ENCODE measurements at places on chromosomes 3 and 15.

- no peak for DNase-seq
Observed at GRCh38 chr15:61090386-61091288, 138.5 kb downstream of the RORA start.

DNA sequence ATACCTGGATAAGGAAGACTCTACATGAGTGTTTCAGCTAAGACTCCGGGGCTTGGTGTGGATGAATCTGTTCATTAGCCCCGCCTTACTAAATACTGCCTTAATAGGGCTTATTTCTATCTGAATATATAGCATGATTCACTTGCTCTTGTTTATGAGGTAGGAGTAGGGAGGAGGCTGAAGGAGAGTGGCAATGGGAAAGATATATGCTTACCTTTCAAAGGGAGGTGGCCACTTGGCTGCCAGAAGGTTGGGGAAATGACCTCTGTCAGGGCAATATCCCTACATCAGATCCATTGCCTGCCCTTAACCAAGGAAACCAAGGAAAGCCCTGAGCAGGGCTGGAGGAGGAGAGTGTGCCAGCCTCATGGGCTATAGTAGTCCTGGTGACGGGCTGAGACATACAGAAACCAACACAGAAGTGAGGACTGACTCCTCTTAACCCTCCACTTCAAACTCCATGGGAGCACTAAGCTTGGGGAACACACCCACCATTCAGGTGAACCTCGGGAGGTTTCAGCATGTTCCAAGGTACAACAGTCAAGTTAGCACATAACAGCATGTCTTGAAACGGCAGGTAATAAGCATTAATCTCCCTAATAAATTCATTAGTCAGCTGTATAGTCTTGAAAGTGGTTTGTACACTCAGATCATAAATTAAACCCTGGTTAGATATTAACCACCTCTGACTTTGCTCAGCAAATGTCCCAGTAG lies 80.1 kb downstream of the EOMES start:
- DNase-seq: no peak

DNA sequence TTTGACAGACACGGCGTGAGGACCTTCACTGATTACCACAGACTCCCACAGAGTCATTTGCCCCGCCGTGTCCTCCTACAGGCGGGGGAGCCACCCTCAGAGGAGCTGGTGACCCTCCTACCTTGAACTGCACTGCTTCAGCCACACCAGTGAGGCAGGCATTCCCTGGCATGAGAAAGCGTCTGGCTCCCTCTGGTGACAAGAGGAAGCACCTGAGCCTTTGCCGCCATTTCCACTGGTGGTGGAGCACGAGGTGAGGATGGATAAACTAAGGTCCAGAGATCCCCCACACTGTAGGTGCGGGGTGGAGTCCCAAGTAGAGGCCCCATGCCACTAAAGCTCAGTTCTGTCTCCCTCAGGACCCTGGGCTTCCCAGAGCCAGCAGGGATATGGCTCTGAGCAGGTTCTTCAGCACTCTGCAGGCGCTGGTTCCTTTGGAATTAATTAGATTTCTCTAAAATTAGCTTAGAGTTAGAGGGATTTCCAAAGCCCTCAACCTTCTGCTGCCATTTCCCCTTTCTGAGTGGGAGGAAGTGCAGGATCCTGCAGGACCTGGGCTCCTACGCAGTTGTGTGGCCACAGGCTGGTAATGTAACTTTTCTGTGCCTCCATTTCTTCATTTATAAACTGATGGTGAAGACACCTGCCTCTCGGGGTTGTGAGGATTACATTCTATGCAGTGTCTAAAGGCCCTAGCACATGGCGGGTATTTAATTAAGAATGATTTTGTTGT lies 224.0 kb downstream of the SLCO3A1 start:
- DNase-seq: peak; percentile 80

- no peak for DNase-seq
Observed at GRCh38 chr3:156258301-156258700, 137.9 kb downstream of the KCNAB1 start.

- DNase-seq: no peak
Observed at GRCh38 chr3:192133271-192133670, 594.1 kb downstream of the FGF12 start.

DNA sequence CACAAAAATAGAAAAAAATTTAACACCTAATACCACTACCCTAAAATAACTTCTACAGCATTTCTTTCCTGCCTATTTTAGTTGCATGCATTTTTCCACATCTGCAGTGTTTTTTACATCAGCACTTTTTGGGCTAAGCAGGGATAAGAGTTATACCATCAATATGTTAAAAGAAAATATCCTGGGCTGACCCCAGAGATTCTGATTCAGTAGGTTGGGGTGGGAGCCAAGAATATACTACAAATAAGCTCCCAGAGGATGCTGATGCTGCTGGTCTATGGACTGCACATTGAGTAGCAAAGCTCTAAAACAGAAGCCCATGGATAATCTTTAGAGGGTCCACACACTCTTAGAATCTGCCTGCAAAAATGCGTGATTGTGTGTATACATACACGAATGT lies 14.8 kb downstream of the FYCO1 start:
- DNase-seq: no peak

GRCh38 chr3:101954936-101955335 lies 105.6 kb downstream of the NFKBIZ start:
- no peak for DNase-seq

- no peak for DNase-seq
Observed at GRCh38 chr15:48421362-48421761, 90.1 kb downstream of the DUT start.

DNA sequence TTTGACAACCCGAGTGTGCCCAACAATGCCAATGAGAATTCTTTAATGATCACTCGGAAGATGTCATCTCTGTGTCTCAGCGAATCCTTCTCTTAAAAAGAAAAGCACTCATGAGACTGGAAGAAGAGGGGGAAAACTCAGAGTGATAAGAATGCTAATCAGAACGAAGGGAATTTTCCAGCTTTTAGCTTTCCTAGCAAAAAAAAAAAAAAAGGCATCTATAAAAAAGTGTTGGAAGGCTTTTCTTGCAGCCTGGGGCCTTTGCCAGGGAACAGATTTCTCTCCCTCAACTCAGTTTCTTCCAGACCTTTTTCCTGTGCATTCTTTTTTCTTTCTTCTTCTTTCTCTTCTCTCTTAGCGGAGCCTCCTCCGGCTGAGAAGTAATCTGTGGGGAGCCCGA lies 80.5 kb upstream of the NEO1 start:
- DNase-seq: no peak

DNA sequence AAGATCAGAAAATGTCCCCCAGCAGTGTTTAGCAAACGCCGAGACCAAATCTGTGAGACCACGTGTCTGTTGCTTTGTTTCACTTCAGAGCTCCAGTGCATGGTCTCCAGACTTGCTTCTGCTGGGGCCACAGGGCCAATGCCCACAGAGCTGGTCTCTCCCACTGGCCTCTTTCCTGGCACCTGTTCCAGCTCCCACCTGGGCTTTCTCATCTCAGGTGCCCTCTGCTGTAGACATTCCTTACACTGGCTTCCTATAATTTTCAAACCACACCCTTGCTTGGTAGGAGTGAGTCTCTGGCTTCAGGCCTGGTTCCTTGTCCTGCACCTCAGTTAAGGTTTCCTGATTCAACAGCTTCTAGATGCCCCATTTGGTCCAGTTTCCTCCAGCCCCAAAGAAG lies 243.1 kb downstream of the ADAMTS17 start:
- no peak for DNase-seq

GRCh38 chr15:80324545-80325080 lies 72.6 kb upstream of the CTXND1 start:
- DNase-seq: no peak

GRCh38 chr3:60707452-60708020 lies 543.7 kb downstream of the FHIT start:
- DNase-seq: no peak

GRCh38 chr3:27633224-27633545 lies 88.9 kb downstream of the EOMES start:
- peak; percentile 9 for DNase-seq

- DNase-seq: no peak
Observed at GRCh38 chr3:101966226-101966625, 116.9 kb downstream of the NFKBIZ start.

- no peak for DNase-seq
Observed at GRCh38 chr3:163863146-163863545, 1215.2 kb downstream of the SI start.

DNA sequence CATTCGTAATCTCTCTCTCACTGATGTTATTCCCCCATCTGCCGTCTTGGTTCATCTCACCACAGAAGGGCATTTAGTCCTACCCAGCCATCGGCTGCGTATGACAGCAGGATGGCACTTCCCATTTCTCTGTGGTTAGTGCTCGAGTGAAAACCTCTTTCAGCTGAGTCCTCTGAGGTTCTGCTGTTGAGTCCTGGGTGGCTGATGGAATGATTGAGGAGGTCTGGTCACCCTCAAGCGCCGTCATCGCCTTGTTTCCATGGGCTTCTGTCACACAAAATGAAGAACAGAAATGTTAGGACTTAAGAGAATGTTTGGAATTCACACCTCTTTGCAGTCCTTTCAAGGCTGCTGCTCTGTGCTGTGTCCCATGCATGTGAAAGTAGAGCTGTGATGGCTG lies 9.4 kb upstream of the SACM1L start:
- DNase-seq: no peak

DNA sequence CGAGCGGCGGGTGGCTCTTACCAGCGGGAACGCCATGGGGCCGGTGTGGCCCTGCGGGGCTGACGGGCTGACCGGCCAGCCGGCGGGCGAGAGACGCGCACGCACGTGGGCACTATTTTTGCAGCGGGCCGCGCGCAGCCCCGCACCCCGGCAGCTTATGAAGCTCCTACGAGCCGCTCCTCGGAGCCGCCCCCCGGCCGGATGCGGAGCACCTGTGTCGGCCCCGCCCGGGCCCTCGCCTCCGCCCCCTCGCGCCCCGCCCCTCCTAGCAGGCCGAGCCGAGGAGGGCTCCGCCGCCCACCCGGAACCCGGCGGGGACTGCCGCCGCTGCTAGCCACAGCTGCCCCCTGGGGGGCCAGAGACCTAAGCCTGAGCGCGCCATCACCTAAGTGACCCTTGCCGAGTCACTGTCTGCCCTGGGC lies 683 bp upstream of the CPEB1 start:
- DNase-seq: no peak

GRCh38 chr3:65641777-65642176 lies 396.9 kb downstream of the MAGI1 start:
- no peak for DNase-seq

DNA sequence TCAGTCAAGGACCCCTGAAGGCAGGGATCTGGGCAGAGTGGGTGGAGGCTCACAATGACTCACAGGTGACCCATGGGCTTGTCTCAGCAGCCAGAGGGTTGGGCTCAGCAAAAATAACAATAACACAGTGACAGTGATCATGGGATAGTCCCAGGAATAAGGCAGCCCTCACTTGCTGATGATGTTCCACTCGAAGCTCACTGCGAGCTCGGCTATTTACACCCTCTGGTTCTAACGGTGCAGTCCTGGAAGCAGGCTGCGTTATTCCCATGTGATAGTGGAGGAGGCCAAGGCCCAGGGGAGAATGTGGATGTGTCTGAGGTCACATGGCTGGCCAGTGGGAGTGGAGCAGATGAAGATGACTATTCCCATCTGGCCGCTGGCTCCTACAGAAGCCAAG lies 16.2 kb downstream of the CCDC33 start:
- no peak for DNase-seq

DNA sequence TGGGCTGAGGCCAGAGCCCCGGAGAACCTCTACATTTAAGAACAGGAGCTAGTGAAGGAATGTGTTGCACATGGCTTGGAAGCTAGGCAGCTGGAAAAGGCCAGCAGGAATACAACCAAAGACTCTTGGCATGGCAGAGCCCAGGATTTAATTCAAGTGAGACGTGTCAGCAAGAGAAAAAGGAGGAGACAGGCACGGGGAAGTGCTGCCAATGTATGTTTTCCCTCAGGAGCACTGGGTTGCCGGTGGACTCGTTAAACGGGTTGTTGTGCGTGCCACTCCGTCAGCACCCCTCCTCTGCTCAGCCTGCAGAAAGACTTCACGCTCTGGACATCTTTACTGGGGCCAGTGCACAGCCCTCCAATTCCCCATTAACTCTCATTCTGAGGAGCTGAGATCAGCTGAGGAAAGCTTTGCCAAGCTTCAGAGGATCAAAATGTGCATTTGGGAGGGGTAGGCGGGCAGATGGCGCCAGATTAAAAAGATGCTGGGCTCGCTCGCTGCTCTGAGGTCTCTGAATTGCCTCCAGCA lies 103.7 kb downstream of the PDZRN3 start:
- DNase-seq: no peak

GRCh38 chr3:36677331-36678007 lies 86.9 kb downstream of the DCLK3 start:
- DNase-seq: no peak

DNA sequence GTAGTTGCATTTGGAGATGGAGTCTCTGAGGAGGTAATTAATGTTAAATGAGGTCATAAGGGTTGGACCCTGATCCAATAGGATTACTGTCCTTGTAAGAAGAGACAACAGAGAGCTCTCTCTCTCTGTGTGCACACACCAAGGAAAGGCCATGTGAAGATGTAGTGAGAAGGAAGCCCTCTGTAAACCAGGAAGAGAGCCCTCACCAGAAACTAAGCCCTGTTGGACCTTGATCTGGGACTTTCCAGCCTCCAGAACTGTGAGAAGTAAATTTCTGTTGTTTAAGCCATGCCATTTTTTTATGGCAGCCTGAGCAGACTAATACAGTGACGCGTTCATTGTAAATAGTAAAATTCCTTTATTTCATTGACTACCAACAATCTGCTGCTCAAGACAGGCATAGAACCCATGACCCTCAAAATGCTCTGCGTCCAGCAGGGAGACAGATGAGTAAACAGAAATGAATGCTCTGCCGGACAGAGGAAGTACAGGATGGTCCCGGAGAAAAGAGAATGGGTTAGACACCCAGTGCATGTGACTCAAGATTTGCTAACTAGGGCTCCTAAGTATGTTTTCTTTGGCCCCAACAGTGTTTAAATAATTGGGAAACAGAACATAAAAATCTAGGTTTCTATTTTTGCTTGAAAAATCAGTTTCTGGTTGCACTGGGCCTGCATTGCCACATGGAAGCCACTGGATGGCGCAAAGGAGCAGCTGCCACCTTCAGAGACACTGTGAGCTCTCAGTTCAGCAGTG lies 37.9 kb upstream of the TNFAIP8L3 start:
- peak; percentile 24 for DNase-seq

DNA sequence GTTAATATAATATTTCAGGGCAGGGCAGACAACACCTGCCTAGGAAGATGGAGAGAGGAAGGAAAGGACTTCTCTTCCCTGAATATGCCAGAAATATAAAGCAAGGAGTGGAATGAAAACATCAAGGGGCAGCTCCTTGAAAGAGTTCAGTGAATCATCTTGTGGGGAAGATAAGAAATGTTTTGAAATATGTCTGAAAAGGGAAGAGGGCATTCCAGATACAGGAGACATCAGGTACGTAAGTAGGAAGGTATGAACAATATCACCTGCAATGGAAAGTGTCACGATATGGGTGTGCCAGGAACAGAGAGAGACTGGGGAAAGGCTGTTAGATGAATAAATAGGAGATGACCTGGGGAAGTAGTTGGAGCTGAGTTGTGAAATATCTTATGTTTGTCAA lies 75.8 kb upstream of the WDR72 start:
- no peak for DNase-seq

DNA sequence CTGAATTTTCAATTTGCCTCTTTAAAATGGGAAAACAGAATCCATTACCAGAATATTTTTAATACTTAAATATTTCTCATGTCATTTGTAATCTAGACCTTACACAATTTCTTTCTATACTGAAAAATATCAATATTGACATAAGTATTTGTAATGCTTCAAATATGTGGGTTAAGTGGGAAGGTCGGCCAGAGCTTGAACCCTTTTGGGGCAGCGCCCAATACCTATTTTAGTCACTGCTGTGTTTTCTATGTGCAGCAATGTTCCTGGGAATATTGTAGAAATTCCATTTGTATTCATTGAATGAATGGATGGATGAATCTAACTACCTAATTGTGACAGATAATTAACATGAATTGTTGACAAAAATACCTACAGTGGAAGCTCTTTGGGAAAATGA lies 459.7 kb upstream of the ZNF717 start:
- DNase-seq: no peak
